ENCODE measurements at places on chromosomes 16 and 17.

- no peak for DNase-seq
These were observed 19.0 kb upstream of the MYO15B start for GRCh38 chr17:75568412-75569255.

DNA sequence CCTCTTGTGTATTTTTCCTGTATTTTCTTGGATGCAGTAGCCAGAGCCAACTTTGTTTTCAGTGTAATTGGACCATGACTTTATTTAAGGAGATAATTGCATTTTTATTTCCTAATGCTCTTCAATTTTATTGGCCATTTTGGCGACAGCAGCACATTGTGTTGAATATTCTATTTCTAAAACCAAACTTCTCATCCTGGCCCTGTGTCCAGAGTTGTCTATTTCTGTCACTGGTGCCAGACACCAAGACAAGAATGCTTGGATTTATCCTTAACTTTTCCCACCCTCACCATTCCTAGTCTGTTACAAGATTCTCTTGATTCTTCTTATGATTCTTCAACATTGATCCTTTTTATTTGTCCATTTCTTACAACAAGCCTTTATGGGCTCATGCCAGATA, 37.1 kb downstream of the ARHGAP44 start:
- no peak for DNase-seq

DNA sequence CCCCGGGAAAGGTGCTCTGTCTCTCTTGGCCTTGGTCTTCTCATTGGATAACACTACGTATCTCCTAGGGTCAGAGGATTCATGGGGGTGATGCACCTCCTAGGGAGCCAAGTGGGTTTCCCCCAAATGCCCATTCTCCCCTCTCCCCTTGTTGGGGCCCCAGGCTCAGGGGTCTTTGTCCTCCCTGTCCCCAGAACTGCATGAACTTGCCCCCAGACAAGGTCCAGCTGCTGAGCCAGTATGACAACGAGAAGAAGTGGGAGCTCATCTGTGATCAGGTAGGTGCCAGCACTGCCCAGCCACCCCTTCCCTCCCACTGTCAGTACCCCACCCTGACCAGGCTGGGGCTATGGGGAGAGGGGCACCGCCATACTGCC, 8.7 kb downstream of the FMNL1 start:
- DNase-seq: no peak

GRCh38 chr16:48232493-48233040, 11.5 kb upstream of the LONP2 start:
- no peak for DNase-seq
